Left colon (tissue), 2 donors: ENCODE measurements at places on chromosomes 16 and 17. TPM values are rescaled to one million over a fixed set of nuclear protein-coding genes. Genes with fewer than 3 reads are reported as not detected.

GRCh38 chr17:17411692-17412091 is 65.1 kb upstream of the MED9 start:
- no peak for DNase-seq

Gene BCAR1
- total RNA-seq = 145 TPM

Gene CASKIN1
- 0.11 TPM for total RNA-seq

Gene EPX
- total RNA-seq = not detected

Gene CES1
- total RNA-seq = 2.8 TPM

Gene DYNLRB2
- 1.1 TPM for total RNA-seq
